Cardiac muscle cell (in vitro differentiated cells and primary cell): ENCODE measurements at places on chromosomes 2 and 18.

DNA sequence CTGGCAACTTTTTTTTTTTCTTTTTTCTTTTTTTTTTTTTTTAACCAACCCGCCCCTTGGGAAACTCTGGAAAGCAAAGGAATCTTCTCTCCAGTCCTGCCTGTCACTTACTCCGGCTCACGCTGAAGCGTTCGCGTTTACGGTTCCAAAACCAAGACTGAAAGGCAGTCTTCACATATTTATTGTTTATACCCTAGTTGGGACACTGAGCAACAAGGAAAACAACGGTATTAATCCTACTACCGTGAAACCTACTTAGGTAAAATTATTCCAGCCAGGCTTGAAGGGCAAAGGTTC, 125.4 kb downstream of the OSBPL1A start:
- no peak for DNase-seq

GRCh38 chr2:30231996-30232800, 864 bp downstream of the LBH start:
- peak; percentile 62 for DNase-seq

DNA sequence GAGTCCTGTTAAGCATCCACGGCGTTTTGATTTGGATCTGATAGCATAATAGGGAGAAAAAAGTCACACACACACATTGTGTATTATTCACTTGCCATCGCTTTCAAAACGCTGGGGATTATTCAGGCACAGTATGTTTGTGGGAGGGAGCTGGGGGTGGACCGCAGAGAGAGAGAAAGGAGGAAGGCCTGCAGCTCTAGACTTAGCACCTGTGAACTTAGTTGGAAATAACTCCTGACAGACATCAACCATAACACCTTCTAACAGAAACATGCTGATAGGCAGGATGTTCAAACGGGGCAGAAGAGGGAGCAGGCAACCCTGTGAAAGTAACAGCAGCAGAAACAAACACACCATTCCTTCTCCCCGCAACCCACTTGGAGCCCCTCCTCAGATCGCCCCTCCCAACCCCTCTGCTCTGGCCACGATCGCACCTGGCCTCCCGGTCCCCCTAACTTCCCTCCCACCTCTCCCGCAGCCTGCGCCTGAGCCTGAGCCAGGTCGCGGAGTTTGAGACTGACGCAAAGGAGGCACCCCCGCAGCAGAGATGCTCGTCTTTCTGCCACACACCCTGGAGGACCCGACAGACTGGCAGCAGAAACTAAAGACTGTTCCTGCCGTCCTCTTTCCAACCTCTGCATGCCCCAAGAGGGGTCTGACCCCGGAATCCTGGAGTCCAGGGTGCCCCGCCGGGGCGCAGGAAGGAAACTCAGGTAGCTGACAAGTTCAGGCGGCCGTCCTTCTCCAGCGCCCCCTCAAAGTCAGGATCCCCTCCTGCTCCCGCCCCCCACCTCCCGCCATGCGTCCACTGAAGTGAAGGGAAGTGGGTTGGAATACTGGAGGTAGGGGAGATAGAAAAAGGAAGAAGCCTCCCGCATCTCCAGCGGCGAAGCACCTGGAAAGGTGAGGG, 738 bp downstream of the CHST9 start:
- DNase-seq, result peak; percentile 14

DNA sequence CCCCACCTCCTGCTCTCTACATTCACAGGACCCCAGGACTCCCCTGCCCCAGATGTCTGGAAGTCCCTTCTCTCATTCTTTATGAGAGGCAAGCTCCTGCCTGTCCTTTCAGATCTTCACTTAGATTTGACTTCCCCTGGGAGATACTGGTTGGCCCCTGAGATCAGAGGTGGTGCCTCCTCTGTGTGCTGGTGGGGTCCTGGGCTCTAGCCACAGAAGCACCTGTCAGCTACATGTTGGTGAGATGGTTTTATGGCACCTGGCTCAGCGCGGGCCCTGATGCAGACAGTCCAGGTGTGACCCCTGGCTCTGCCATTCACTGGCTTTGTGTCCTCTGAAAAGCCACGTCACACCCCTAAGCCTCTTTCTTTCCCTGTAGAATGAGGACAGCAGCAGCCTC, 369.6 kb upstream of the ID2 start:
- no peak for DNase-seq

DNA sequence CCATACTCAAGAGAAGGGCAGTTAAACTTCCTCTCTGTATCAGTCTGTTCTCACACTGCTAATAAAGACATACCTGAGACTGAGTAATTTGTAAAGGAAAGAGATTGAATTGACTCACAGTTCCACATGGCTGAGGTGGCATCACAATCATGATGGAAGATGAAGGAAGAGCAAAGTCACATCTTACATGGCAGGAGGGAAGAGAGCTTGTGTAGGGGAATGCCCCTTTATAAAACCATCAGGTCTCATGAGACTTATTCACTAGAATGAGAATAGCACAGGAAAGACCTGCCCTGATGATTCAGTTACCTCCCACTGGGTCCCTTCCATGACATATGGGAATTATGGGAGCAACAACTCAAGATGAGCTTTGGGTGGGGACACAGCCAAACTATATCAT, 1.4 kb upstream of the IL36B start:
- no peak for DNase-seq

DNA sequence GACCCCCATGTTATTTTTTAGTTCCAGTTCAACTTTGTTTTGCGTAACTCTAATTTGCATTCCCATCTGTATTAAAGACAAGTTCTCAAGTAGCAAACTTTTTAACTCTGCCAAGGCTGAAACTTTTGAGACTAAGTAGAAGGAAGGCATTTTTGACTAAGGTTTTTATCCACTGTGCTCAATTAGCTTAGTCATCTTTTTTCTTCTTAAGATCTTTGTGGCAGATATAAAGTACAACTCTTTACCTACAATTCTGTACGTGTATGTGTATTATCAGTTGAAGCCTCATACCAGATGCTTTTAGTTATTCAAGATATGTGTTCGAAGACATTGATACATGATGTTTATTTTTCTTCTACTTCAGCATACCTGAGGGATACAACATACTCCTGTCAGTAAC, 41.6 kb downstream of the CREB1 start:
- no peak for DNase-seq

DNA sequence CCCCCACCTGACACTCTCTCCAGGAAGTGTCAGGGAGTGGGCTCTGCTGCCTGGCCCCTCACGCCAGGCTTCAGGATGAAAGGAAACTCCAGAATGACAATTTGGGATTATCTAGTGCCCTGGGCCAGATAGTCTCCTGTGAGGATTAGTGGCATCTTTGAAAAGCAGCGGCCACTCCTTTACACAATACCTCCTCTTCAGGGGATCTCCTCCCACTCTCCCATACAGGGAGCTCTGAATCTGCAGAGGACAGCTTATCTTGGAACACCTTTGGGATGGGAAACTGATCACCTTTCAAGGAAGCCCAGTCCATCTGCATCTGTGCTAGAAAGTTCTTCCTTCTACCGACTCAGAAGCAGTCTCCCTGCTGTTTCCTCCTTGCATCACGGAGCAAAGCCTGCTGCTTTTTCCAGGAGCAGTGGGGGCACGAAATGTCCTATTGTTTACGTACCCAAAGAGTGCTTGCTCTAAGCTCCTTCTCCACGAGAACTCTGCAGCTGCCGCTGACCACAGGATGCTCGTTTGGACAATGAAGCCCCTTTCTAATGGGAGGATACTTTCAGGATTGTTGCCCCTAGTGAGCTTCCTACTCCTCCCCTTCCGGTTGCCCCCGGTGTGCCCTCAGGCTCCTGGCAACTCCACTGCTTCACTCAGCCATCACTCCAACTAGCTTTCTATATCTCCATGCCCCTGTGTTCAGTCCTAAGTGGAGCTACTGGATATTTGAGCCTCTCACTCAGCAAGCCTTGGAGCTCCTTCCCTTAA, 31.5 kb downstream of the SIX3 start:
- DNase-seq, result no peak

GRCh38 chr2:212580117-212580516, 41.5 kb upstream of the ERBB4 start:
- no peak for DNase-seq

GRCh38 chr18:28650860-28651259, 473.9 kb upstream of the CDH2 start:
- DNase-seq, result peak; percentile 18

DNA sequence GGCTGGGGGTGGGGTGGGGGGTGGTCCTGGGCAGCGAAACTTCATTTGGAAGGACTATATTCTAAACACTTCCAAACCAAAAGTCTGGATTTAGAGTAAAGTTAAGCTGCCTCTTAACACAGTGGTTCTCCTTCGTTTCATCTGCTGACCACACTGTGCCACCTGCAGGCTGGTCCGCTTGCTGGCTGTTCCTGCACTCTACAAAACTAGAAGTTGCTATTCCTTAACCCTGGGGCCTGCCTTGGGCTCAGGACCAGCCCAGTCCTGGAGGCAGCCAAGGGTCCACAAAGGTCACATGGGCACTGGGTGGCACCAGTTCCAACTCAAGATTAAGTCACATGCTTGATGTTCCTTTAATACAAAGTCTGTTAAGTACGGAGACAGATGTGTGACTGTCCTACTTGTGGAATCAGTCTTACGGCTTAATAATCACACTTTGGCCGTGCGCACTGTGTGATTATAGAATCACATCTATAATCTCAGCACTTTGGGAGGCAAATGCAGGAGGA, 195.4 kb downstream of the FAM210A start:
- peak; percentile 57 for DNase-seq

- DNase-seq, result peak; percentile 17
These were observed 1.7 kb downstream of the EGR4 start for GRCh38 chr2:73291461-73292315.

DNA sequence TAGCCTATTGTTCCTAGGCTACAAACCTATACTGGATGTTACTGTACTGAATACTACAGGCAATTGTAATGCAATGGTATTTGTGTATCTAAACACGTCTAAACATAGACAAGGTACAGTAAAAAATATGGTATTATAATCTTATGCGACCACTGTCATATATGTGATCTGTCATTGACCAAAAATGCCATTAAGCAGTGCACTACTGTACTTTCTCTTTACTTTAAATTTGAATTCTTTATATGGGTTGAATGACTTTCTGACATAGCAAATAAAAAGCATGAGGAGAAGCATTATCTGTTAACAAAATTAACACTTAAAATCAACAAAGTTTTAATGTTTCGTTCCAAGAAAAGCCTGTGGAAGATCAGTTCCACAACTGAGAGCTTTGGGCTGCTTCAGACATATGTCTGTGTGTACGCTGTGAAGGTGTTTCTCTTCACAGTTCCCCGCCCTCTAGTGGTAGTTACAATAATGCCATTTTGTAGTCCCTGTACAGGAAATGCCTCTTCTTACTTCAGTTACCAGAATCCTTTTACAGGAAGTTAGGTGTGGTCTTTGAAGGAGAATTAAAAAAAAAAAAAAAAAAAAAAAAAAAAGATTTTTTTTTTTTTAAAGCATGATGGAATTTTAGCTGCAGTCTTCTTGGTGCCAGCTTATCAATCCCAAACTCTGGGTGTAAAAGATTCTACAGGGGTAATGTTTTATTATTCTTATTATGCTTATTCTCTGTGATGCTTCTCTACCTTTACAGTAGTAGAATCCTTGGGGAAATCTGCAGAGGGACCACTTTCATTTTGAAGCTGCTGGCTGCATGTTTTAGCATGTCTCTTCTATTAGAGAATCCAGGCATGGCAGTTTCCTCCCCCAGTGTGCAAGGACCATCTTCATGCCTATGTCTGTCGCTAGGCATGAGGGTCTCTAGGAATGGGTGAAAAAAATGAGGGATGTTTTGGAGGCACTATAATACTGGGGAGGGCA, 54.5 kb downstream of the SCN2A start:
- DNase-seq, result peak; percentile 92

DNA sequence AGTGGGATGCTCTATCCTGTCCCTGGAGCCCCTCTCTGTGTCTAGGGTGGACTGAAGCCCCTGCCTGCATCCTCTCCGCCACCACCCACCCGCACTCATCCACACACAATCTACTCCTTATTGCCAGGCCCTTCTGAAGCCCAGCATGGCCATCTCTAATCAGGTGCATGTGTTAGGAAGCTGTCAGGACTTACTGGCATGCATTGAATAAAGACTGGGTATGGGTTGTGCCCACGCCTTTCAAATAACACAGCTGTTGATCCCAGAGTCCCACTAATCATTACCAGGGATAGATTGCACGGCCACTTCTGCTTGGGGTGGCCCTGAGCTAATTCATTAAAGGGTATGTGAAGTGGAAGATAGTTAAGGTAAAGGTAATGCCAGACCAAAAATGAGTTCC, 88.4 kb downstream of the CABLES1 start:
- DNase-seq, result no peak

- DNase-seq, result no peak
These were observed 68.8 kb downstream of the RAPGEF4 start for GRCh38 chr2:172804423-172804822.

DNA sequence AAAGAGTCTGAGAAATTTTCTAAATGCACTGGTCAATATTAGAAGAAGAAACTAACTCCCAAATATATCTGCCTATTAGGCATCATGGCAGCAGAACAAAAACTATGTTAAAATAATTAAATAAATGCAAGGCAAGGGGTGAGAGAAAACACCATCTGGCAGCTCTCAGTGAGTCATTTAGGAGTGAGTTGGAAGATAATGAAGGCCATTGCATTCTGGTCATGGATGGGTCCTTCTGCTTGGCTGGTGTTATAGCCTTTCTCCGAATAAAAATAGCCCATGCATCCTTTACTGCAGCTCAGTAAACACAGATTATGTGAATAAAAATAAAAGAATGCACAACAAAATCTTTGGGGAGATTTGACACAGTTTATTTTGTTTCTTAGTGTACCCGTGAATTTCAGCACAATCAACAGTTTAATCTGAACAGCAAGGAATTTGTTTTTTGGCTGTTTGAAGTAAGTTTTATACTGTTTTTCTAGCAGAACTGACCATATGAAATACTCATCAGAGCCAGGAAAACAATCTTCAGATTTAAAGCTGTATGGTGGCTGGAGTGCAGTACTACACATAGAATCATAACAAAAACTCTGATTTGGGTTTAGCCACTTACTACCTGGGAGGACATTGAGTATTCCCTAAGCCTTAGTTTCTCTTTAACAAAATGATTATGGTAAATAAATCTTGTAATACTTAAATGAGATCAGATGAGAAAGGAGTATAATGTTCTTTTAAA, 225.1 kb upstream of the ITGA4 start:
- DNase-seq, result no peak

- DNase-seq, result no peak
These were observed 8.9 kb upstream of the SESTD1 start for GRCh38 chr2:179273461-179273962.

GRCh38 chr2:62467475-62468321, 38.3 kb downstream of the TMEM17 start:
- no peak for DNase-seq

- no peak for DNase-seq
These were observed 125.5 kb downstream of the ANKRD44 start for GRCh38 chr2:197184959-197185586.

- DNase-seq, result no peak
These were observed 462.2 kb downstream of the PIK3C3 start for GRCh38 chr18:42417189-42417588.

- DNase-seq, result no peak
These were observed 63.0 kb downstream of the RHBDD1 start for GRCh38 chr2:226898897-226899296.

GRCh38 chr2:71705171-71705960, 252.0 kb downstream of the DYSF start:
- no peak for DNase-seq

- peak; percentile 77 for DNase-seq
These were observed 115.5 kb downstream of the COL6A3 start for GRCh38 chr2:237298151-237299118.

- peak; percentile 64 for DNase-seq
These were observed 79.6 kb upstream of the LAPTM4A start for GRCh38 chr2:20130821-20131645.

GRCh38 chr2:149616681-149617456, 29.3 kb upstream of the MMADHC start:
- DNase-seq, result no peak
